ENCODE measurements at places on chromosomes 5 and 9. TPM values are rescaled to one million over a fixed set of nuclear protein-coding genes. Genes with fewer than 3 reads are reported as not detected.

Gene LRRC8A
- total RNA-seq, result 44.0 TPM

Gene CER1
- total RNA-seq, result not detected

Gene SERINC5
- 14.1 TPM for total RNA-seq

Gene SPINK7
- not detected for total RNA-seq

Gene SIT1
- total RNA-seq, result not detected

Gene TSSK1B
- 0.15 TPM for total RNA-seq

Gene ZNF474
- total RNA-seq, result 0.33 TPM

Gene PCSK5
- 10.1 TPM for total RNA-seq

Gene SLC28A3
- 0.15 TPM for total RNA-seq

Gene SAXO1
- total RNA-seq, result 0.17 TPM

Gene SPATA24
- total RNA-seq, result 10.9 TPM

Gene SWI5
- 44.3 TPM for total RNA-seq

Gene PCDHGB2
- 5.1 TPM for total RNA-seq

Gene EQTN
- total RNA-seq, result not detected

Gene NDUFAF2
- 20.7 TPM for total RNA-seq
